ENCODE measurements at places on chromosomes 6 and 20.

DNA sequence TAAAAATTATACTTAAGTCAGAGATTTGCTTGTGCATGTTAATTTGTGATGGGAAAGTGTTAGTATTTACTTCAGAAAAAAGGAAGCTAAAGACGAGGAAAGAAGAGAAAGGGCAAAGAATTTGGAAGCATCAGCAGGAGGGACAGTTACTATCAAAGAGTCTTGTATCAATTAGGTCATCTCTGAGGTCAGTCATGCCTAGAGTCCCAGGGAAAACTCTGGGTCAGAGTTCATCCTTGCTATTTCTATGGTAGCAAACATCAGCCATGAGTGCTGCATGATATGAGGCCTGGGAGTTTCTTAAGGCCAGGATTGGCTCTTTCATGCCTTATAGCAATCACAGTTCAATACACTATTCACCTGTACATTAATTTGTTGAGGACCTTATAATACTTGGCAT, 292.9 kb downstream of the FARS2 start:
- DNase-seq: no peak

DNA sequence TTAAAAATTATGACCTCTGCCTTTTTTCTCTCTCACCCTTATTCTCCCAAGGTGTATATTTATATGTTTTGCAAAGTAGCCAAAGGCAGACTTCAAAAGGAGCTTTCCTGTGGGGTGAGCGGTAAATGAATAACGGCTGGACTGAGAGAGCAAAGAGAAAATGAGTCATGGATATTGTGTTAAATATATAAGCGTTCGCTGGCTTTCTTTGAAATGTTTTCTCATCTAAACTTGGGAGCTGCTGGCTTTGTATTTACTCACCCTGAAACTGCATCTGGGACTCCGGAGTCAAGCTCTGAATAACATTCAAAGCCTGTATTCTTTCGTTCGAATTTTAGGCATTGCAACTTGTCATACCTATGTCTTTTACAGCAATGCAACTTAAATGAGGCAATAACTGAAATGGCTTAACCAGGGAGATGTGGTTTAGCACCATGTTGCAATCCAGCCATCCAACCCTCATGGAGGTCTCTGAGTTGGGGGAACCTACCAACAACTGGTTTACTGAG, 32.0 kb downstream of the ATXN1 start:
- no peak for DNase-seq

GRCh38 chr6:73058736-73059135, 166.6 kb downstream of the KHDC1L start:
- no peak for DNase-seq

DNA sequence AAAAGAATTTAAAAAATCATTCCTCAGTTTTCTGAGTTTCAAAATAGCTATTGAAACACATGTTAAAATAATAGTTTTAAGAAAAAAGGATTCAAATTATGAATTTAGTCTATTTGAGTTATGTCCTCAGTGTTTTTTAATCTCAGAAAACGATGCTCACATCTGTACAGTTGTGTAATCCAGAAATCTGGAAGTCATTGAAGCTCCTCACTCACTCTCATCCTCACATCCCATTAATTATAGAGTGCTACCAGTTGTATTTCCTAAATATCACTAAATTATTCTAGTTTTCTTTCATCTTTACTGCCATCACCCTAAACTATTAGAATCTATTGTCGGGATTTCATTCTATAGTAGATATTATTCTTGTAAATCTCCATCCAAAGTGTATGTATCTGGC, 234.7 kb upstream of the RIMS1 start:
- DNase-seq: no peak

GRCh38 chr6:158158123-158158522, 9.9 kb downstream of the SERAC1 start:
- DNase-seq: no peak

DNA sequence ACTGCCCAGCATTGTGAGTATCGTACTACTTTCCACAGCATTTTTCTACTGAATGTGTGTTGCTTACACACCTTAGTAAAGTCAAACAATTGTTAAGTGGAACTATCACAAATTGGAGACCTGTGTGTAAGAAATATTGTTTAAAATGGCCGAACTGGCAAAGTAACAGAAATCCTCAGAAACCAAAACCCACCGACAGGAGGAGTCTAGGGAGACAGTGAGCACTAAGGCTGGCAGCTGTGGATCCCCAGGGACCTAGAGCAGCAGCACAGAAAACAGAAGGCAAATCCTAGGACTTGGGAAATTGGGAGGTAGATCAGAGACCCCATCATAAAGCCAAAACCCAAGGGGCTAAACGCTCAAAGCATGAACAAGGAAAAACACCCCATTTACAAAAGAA, 69.9 kb downstream of the SESN1 start:
- DNase-seq: no peak

GRCh38 chr6:28357036-28357435, 7.3 kb downstream of the ZKSCAN3 start:
- peak; percentile 79 for DNase-seq

DNA sequence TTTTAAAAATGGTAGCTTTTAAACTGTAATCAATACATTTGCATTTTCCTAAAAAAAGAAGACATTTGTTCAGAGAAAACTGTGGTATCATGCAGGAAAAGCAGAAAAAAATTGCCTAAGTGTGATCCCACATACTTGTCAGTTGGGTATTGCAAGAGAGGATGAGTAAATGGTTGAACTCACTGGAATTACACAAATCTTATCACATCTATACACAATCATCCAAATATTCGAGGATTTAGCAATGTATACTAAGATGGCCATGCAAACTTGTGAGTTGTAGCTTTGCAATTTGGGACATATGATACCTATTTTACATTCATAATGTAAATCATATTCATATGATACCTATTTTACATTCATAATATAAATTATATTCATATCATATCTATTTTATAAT, 58.2 kb upstream of the GJE1 start:
- no peak for DNase-seq

DNA sequence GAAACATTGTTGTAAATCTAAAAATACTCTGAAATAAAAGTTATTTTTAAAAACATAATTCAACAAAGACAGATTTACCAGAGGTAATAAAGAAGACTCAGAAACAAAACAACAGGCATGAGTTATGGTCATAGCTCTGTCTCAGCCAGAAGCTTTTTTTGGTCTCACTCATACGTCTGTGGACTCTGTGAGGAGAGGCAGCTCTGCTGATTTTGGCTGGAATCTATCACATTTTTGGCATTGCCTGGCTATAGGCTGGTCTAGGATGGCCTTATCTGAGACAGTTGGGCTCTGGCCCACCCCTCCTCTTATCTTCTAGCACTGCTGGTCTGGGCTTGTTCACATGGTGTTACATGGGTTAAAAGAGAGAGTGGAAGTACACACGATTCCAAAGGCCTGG, 514.0 kb upstream of the BTBD3 start:
- DNase-seq: peak; percentile 4

- DNase-seq: no peak
These were observed 502.0 kb downstream of the QKI start for GRCh38 chr6:163916315-163917081.

DNA sequence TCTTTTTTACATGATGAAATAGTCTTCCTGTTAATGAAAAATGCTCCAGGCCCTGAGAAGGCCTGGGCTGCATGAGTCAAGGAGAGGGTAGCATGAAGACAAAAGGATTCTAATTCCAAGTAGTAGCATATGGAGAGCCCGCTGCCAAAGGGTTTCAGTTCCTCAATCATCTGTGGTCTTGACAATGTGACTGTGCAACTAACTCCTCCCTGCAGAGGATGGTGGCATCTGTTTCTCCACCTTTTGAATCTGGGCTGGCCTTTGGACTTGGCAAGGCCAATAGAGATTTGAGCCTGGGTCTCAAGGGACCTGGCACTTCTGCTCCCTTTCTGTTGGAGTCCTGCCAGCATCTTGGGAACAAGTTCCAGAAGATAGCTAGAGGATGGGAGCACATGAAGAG, 35.1 kb upstream of the ANKEF1 start:
- no peak for DNase-seq

- DNase-seq: no peak
These were observed 165.2 kb upstream of the AGPAT4 start for GRCh38 chr6:161439093-161439492.
